A673 (cell line): ENCODE measurements at places on chromosomes 12 and 14. TPM values are rescaled to one million over a fixed set of nuclear protein-coding genes. Genes with fewer than 3 reads are reported as not detected.

The CISTR gene
- not detected in 2 replicates for total RNA-seq

The G2E3 gene
- total RNA-seq: 51.0 and 51.5 TPM in 2 replicates

The KLRB1 gene
- not detected in 2 replicates for total RNA-seq

The TAMALIN gene
- 4.8 and 5.4 TPM in 2 replicates for total RNA-seq

The SERPINA12 gene
- not detected in 2 replicates for total RNA-seq
